ENCODE measurements at places on chromosomes 4 and X. TPM values are rescaled to one million over a fixed set of nuclear protein-coding genes. Genes with fewer than 3 reads are reported as not detected.

GRCh38 chr4:116328261-116328860 lies 757.0 kb downstream of the TRAM1L1 start:
- no peak for DNase-seq

The ARHGAP36 gene
- total RNA-seq = not detected

GRCh38 chrX:8138252-8138651 lies 32.8 kb downstream of the VCX2 start:
- no peak for DNase-seq

DNA sequence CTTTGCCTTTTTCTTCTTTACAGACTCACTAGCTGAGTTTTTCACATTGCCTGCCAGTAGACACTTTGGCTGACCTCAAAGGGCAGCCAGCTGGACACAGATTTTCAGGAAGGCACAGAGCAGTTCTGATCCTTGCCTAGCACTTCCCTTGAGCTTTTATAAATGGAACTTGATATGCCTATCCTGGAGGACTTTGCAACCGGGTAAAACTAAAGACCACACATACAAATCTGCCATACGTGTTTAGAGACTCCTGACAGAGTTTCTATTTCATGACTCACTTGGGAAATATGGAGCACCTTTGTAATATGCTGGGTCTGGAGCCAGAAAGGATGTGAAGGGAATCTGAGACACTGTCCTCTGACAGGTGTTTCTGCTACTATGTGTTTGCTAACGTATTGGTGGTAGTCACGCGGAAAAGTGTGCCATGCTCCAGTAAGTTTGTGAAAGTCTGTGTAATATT lies 56.7 kb upstream of the RASSF6 start:
- DNase-seq = no peak

DNA sequence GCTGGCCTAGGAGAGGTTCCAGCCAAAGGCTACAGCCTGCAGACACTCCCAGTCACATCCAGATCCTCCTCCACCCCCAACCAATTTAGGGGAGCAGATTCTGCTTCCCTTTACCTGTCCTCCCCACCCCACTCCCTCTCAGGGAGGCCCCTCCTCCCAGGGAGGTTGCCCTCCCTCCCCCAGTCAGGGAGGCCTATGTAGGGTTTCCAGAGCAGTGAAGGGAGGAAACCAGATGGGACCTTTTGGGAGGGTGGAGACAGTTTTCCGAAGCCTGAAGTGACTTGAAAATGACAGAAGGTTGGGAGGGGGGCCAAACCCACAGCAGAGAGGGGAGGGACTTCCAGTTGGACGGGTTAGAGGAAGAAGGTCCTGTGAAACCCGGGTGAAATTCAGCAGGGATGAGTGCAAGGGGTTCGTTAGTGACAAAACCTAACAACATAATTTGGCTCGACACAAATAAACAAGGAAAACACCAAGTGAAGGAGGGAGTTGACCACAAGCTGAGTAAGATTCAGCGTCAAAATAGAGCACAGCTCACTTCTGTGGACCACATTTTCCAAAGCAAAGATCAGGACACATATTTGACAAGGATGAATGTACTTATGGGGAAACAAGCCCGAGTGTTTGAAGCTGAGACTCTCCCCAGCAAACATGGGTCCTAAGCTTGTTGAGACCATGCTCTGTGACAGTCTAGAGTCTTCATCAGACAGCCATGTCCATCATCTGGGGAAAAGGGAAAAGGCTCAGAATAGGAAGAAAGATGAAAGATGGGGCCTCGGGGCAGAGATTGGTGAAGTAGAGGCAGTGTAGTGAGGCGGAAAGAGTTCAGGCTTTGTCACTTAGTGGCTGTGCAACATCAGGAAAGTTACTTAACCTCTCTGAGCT lies 46.4 kb downstream of the PRPS1 start:
- peak; percentile 41 for DNase-seq

DNA sequence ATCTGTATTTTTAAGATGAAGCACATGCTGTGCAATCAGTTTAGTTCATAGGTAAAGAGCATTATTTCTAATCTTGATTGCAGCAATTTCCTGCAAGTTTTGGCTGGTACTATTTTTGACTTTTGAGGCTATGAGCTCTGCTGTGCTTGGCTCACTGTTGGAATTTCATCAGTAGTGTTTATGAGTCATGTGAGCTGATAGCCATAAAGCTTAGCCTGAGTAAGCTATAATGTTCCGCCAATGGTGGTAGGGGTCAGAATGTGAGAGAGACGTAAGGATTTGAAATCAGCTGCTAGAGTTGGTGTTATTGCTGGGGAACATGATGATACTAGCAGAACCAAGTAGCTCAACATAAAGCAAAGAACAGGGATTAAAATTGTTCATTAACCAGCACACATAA lies 590.9 kb upstream of the GNPDA2 start:
- no peak for DNase-seq

GRCh38 chrX:124504111-124504983 lies 158.0 kb downstream of the SH2D1A start:
- DNase-seq = no peak

DNA sequence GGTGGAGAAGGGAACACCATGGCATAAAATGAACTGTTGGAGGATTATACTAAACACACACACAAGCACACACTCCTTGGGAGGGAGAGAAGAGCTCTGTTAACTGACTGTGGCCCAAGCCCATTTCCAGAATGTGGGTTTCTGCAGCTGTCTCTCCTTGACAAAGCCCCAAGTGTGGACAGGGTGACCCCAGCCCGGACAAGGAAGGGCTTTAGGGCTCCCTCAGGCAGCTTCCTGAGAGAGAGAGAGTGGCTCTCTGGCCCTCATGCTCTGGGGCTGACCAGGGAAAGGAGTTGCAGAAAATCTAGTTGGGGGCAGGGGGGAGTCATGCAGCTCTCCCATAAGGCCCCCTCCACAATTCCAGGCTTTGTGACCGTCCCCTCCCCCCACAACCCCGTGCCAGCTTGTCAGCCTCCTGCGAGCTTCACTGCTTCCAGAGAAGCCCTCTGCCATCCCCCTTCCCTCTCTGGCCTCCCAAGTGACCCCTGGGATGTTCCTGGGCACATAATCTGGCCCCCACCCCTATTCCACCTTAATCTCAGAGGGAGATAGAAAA lies 590 bp downstream of the ARHGEF9 start:
- no peak for DNase-seq

The IL1RAPL2 gene
- total RNA-seq = not detected

The LIAS gene
- 28.6 TPM for total RNA-seq

DNA sequence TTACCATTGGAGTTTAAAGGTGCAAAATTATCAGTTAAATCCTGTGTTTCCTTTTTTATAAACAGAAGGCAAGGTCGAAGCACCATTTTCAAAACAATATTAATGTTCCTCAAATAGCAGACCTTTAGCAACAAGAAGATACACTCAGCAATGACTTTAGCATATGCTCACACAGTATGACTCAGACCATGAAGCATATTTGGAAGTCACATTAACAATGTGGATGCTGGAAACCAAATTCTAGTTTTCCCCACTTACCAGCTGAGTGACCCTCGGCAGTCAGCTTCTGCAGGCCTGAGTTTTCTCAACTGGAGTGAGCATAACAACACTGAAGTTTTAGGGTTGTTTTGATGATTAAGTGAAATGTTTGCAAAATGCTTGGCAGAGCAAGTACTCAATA lies 130.5 kb downstream of the ANK2 start:
- no peak for DNase-seq

The PTPN13 gene
- 0.66 TPM for total RNA-seq

The RTL5 gene
- 0.29 TPM for total RNA-seq

DNA sequence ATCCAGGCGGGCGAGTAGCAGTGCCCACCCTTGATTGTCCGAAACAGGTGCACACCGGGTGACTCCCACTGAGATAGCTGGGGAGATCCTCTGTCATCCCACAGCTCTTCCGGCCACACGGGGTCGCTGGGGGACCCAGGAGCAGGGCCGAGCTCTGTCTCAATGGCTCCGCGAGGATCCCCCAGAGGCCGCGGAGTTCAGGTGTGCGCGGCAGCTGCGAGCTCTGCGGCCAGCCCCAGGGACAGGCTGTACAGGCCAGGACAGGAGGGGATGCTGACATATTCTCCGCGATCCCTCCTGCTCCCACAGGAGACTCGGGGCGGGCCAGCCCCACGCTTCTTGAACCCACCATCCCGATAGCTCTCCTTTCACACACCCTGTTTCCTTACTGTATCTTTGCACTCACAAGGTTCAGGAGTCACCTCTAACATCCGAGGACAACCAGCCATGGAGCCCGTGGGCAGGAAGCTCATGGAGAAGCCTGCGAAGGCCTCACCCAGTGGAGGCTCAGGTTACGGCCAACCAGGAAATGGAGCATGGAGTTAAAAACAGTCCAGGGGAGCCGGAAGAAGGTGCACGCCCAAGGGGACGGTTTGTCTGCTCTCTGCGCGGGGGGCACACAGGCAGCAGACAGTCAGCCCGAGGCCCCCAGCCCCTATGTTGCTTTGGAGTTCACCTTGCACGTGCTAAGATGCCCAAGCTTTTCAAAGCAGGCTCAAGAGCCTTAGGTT lies 77.9 kb upstream of the AMELX start:
- DNase-seq = no peak

The SULT1E1 gene
- not detected for total RNA-seq

The ABHD18 gene
- 18.3 TPM for total RNA-seq

DNA sequence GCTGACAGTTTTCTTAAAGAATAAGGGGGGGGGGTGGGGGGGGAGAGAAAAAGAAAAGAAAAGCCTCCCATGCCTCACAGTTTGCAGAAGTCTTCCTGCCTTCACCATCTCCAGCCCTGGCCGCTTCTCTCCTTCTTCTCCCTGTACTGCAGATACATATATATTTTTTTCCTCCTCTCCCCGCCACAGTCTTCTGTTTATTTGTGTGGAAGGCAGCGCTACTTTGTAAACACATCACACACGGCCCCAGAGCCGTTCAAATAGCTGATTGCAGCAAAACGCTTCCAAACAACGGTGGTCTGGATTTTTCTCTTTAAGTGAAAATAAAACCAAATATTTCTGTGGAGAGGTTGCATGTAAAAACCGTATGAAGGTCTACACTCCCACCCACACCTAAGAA lies 732 bp downstream of the NLGN4X start:
- no peak for DNase-seq

The F9 gene
- not detected for total RNA-seq

- DNase-seq = no peak
Observed at GRCh38 chrX:51665981-51666380, 16.6 kb downstream of the CENPVL2 start.

DNA sequence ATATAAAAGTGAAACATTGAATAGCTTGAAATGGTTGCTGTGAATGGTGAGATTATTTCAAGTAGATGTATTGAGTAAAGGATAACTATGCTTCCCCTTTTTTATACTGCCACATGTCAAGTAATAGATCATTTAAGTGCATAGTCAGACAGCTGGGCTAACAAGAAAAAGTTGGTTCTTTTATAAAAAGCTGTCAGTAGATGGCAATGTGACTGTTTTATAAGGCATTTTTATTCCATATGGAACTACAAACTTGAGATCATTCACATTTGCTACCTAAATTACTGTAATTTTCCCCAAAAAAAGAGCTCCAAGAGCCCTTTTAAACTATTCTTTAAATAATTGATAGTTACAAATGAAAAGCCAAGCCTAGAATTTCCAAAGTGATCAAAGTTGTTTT lies 831.0 kb downstream of the C4orf33 start:
- DNase-seq = no peak

DNA sequence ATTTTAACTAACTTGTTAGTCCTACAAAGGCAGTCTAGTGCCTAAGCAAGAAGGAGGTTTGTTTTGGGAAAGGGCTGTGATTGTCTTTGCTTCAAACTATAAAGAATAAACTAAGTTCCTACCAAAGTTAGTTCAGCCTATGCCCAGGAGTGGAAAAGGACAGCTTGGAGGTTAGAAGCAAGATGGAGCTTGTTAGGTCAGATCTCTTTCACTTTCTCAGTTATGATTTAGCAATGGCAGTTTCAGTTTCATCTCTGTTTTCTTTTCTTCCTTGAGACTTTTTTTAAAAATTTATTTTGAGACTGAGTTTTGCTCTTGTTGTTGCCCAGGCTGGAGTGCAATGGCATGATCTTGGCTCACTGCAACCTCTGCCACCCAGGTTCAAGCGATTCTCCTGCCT lies 82.9 kb upstream of the NLGN4X start:
- DNase-seq = no peak

DNA sequence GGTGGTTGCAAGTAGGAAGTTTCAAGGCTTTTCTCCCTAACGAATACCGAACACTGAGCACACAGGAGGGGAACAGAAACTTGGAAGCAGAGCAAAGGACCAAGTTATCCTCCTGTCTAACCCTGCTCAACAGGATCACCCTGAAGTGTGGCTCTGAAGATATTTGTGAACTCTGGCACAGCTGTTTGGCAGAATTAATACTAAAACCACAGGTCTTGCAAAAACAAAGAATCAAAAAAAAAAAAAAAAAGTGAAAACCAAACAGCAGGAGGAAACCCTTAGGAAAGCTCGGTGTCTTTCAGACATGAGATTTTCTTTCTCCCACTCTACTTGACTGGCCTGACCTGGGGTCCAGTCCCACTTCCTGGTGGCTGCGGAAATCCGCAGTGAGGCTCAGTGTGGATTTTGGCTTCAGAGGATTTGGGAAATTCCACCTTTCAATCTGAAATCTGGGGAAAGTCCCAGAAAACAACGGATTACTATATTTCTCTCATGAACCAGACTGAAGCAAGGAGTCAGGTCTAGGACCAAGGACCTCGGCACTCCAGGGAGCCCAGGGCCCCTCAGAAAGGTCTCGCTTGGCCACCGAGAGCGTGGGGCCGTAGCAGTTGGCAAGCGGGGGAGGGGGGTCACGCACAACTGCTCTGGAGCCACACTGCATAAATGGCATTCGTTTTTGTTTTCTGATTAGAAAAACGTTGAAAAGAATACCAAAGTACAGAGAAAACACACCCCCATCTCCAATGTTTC lies 867 bp downstream of the TIFA start:
- no peak for DNase-seq

GRCh38 chr4:184310881-184311709 lies 93.4 kb upstream of the ENPP6 start:
- no peak for DNase-seq

GRCh38 chr4:94419956-94420355 lies 31.8 kb upstream of the PDLIM5 start:
- DNase-seq = no peak

DNA sequence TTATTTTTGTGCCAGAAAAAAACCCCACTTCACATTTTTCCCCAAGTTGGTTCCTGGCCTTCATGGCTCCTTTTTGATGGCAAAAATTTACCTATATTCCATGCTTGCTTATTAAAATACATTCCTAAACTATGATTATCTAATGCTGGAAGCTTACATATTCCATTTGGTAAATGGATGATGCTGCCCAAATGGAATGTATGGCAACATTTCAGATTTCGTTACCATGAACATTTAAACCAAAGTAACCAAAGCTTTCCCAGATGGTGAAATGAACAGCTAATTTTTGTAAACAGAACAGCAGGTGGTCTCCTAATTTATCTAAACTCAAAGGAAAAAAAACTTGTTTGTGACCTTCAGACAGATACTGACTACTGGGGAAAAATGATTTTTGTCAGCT lies 110.8 kb upstream of the TEX13A start:
- no peak for DNase-seq

GRCh38 chr4:126991965-126992364 lies 640.8 kb upstream of the INTU start:
- no peak for DNase-seq

Measured in activated T-helper 1 cell treated with anti-CD3 and anti-CD28 coated beads, Interleukin-12 subunit alpha, Interleukin-12 subunit beta, Interleukin-2, Interleukin-4 antibody, amounts not matched to agents 30 ng/mL and 10 ng/mL and 1 ng/mL, durations not matched to agents 14 hours and 24 hours and 36 hours (primary cell).